ENCODE measurements at places on chromosomes 13 and 19. TPM values are rescaled to one million over a fixed set of nuclear protein-coding genes. Genes with fewer than 3 reads are reported as not detected.

Gene ZNF534
- total RNA-seq = 0.17 TPM

DNA sequence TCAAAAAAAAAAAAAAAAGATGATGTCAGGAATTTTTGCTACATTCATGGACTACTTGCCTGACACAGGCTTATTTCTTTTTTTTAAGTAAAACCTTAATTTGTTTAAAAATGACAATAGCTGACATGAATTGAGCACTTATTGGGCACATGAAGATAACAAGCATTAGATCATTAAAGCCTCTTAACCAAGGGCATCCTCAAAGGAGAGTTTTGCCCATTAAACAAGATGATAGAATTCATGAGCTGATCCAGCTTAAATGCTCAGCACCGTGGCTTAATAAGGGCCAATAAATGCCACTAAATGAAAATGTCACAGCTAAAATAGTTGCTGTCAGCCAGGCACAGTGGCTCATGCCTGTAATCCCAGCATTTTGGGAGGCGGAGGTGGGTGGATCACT lies 19.3 kb downstream of the FBXO17 start:
- no peak overlapping the region for H3K4me3 ChIP-seq
- H3K27ac ChIP-seq = no peak overlapping the region
- no peaks in the 10 kb centered on the region for H3K27me3 ChIP-seq

- no peak for DNase-seq
- H3K4me3 ChIP-seq = no peak overlapping the region
- no peaks in the 10 kb centered on the region for H3K27me3 ChIP-seq
- H3K4me1 ChIP-seq = peaks cover 13% of the 10 kb centered on the region
- H3K36me3 ChIP-seq = no peaks in the 10 kb centered on the region
Observed at GRCh38 chr19:33240181-33240771, 14.6 kb upstream of the SLC7A10 start.

Gene TIMM44
- 47.4 TPM for total RNA-seq
